ENCODE measurements at places on chromosomes 3 and 15.

DNA sequence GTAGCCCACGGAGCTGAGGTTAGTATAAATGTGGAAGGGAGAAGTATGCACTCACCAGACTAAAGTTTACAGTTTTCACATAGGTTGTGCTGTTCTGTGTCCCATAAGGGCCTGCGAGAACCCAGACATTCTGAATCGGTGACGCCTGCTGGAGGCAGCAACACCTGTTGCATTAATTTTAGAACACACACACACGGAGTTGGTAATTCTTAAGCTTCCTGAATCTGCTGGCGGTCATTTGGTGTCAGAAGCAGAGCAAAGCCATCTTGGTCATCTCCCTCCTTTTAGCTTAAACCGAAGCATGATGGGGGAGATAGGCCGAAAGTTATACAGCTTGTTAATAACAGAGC lies 41.1 kb upstream of the AP3B2 start:
- DNase-seq: no peak

DNA sequence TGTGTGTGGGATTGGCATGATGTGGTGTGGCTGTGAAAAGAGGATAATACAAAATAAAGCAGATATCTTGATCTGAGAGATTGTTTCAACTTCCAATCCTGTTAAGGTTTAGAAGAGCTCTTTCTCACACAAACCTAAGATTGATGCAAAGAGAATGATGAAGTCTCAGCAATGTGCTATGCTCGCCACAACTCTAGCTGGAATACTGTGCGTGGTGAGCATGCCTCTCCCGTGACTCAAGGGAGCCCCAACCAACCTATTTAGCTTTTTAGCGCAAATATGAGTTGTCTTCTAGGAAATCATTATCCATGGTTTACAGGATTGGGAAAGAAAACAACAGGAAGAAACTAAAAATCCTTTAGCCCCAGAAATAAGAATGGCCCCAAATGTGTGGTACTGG lies 28.5 kb downstream of the BTLA start:
- no peak for DNase-seq

GRCh38 chr3:177333533-177334520 lies 136.5 kb upstream of the TBL1XR1 start:
- no peak for DNase-seq

GRCh38 chr15:39230205-39230907 lies 350.5 kb upstream of the THBS1 start:
- no peak for DNase-seq

DNA sequence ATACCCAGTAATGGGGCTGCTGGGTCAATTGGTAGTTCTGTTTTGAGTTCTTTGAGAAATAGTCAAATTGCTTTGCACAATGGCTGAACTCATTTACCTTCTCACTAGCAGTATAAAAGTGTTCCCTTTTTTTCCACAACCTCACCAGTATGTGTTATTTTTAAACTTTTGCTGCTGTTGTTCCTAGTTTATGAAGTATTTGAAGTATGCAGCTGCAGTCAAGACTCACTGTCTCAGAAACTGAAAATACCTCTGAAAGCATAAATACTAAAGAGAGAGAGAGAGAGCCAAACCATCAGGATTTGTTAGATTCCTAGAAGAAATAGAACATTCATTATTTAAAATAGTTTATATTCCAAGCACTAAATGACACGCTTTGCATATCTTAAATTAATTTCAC lies 764.2 kb downstream of the NTRK3 start:
- no peak for DNase-seq

DNA sequence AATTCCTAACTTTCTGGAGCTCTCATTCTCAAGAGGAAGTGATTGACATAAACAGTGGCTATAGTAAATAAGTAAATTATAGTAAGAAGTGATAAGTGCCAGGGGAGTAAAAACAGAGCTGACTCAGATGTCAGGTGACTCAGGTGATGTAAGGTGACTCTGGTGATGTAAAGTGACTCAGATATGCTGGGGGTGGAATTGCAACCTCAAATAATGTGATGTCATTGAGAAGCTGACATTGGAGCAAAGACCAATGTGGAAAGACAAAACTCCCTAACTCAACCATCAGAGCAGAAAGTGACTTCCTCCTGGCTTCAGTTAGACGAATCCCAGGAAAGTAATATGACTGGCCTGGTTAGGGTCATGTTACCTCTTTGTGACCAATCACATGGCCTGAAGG lies 144.2 kb upstream of the SNTN start:
- no peak for DNase-seq

DNA sequence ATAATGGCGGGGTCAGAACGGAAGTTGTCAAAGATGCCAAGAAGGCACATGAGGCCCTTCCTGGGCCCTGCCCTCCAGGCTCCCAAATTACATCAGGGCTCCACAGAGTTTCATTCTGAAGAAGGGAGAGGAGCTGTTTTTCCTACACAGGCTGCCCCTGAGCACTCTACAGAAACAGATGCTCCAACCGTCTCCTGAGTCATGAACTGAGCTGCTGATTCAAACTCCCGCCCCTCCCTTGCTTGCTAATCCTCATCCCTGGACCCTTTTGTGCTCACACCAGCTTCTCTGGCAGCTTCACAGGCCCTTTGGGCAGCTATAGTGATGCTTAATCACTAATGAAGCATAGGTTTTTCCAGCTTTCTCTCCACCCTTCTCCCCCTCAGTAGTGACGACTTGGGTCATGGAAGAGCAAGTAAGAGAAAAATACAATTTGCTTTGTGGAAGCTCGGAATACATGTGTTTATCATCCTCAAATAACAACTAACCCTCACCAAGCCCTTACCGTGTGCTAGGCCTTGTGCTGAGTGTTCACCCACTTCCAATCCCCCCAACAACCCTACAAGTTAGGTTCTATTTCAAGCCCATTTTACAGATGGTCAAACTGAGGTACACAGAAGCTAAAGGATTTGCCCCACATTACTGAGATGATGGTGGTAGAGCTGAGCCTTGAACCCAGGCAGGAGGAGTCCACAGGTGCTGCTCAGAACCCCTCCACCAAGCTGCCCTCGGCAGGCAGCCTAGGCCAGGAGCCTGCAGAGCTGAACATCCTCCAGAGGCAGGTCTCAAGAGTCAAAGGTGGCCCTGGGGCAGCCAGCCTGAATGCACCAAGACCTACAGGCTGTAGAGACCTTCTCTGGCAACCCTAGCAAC lies 21.9 kb downstream of the MEGF11 start:
- no peak for DNase-seq

GRCh38 chr3:185858502-185859225 lies 33.8 kb upstream of the IGF2BP2 start:
- DNase-seq: no peak

DNA sequence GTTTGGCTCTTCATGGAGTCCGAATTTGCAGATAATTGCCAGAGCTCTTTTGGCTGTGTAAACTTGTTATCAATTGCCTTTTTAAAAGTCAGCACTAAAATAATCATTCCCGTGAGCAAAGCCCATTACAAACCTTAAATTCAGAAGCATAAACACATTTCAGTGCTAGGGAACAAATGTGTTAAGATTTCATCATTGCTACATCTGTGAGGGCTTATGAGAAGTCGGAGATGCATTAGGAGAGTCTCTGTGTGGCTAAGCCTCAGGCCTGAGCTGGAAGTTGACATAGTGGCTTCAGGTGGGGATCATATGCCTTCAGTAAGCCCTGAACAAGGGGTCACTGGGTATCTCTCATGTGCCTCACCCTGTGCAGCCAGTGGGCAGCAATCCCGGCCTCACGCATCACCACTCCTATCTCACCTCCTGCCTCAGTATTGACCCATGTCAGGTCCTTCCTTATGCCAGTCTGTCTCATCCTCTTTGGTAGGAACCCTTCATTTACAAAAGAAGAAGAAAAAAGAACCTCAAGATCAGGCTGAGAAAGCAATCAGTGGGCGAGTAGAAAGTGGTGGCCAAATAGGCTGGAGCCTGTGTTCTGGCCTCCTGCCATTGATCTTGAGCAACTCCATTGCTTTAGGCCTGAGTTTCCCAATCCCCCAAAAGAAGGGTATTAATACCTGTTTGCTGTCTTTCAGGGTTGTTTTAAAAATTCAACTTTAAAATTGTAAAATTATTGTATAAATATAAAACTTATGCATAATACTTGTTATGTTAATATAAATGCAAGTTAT lies 233.5 kb downstream of the IL20RB start:
- DNase-seq: no peak

GRCh38 chr3:53253707-53254508 lies 1.9 kb downstream of the TKT start:
- no peak for DNase-seq

GRCh38 chr3:45946307-45946706 lies 3.0 kb downstream of the CXCR6 start:
- no peak for DNase-seq

GRCh38 chr3:69182588-69183316 lies 60.4 kb upstream of the LMOD3 start:
- no peak for DNase-seq

DNA sequence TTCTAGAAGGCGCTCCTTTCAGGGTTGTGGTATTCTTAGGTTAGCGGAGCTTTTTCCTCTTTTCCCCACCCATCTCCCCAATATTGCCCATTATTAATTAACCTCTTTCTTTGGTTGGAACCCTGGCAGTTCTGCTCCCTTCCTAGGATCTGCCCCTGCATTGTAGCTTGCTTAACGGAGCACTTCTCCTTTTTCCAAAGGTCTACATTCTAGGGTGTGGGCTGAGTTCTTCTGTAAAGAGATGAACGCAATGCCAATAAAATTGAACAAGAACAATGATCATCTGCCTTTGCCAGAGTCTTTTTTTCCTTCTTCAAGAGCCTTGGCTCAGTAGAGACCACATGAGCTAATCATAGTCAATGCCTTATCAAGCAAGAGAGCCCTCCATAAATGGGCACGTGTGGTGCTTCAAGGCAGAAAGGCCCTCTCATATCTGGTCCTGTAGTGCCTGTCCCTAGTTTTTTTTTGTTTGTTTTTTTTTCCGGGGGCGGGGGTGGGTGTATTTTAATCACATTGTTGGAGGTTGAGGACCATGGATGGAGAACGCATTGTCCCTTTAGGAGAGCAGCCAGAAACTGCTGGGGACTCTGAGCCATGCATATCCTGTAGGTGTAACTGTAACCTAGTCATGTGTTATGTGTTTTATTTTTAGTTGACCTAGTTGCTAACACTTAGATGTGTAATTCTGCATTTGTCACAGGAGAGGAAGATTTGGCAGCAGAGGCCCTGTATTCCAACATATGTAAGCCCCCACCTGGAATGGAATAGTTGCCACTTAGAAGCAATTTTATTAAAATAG lies 64.7 kb upstream of the ACAD9 start:
- DNase-seq: no peak

- no peak for DNase-seq
Measured at GRCh38 chr15:39860200-39860599, 59.9 kb downstream of the GPR176 start.

GRCh38 chr3:67614195-67614594 lies 40.2 kb downstream of the SUCLG2 start:
- DNase-seq: no peak

GRCh38 chr15:66613743-66614142 lies 47.9 kb upstream of the LCTL start:
- DNase-seq: no peak

DNA sequence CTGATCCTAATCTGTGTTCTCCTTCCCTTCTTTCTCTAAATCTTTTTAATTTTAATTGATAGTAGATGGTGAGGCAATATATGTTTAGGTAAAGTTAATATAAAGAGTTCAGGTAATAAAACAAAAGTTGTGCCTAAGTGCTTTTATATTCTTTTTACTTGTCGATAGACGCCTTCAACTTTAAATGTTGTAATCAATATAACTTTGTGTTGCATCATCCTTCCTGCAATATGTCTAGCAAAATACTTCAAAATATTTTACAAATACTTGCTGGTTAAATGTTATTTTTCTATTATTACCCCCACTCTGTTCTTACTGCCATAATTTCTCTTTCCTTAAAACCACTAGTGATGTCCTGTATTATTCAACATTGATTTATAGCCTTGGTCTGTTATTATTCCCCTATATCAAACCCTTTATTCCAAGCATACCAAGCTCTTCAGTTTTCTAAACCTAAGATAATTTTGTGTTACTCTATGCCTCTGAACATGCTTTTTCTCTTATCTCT lies 92.4 kb downstream of the NAALADL2 start:
- DNase-seq: no peak

- DNase-seq: no peak
Measured at GRCh38 chr15:40358471-40359353, 693 bp downstream of the DISP2 start.

DNA sequence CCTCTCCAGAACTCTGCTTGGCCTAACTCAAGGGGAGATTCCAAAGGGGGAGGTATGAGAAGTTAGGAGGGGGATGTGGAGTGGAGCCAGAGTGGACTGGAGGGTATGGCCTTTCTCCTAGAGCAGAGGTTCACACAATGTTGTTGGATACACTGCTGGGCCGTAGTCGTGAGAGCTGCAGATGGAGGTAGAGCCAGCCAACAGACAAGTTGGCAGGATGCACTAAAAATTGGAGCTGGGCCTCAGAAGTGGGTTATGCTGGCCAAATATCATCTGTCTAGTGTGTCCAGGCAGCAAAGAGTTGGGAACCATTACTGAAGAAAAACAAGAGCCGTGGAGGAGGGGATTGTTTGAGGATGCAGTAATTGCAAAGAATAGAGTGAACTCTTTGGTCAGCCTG lies 27.7 kb upstream of the LRRFIP2 start:
- DNase-seq: no peak

- no peak for DNase-seq
Measured at GRCh38 chr15:55513152-55513551, 5.1 kb upstream of the DNAAF4 start.

DNA sequence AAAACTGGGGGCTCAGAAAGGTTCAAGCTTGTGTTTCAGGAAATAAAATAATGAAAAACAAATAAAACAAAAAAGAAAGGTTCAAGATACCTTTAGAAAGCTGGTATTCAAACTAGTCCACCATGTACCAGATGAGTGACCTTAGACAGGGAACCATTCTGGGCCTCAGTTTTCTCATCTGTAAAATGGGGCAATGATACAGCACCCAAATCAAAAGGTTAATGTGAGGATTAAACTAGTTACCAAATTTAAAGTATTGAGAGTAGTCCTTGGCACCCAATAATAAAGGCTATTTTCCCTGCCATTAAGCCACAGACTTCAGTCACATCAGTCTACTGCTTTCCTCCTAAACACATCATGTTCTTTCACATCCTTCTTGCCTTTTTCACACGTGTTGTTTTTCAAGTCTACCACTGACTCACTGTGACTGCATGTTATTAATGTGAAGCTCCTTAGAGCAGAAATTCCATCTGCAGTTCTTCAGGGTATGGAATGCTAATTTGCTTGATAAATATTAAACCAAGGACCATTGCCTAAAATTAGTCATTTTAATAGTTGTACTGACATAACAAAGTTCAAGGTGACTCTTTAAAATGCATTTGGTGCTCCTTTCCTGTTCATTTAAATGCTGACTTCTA lies 19.9 kb downstream of the TAMM41 start:
- DNase-seq: no peak
